ENCODE measurements at places on chromosomes 13 and 19.

DNA sequence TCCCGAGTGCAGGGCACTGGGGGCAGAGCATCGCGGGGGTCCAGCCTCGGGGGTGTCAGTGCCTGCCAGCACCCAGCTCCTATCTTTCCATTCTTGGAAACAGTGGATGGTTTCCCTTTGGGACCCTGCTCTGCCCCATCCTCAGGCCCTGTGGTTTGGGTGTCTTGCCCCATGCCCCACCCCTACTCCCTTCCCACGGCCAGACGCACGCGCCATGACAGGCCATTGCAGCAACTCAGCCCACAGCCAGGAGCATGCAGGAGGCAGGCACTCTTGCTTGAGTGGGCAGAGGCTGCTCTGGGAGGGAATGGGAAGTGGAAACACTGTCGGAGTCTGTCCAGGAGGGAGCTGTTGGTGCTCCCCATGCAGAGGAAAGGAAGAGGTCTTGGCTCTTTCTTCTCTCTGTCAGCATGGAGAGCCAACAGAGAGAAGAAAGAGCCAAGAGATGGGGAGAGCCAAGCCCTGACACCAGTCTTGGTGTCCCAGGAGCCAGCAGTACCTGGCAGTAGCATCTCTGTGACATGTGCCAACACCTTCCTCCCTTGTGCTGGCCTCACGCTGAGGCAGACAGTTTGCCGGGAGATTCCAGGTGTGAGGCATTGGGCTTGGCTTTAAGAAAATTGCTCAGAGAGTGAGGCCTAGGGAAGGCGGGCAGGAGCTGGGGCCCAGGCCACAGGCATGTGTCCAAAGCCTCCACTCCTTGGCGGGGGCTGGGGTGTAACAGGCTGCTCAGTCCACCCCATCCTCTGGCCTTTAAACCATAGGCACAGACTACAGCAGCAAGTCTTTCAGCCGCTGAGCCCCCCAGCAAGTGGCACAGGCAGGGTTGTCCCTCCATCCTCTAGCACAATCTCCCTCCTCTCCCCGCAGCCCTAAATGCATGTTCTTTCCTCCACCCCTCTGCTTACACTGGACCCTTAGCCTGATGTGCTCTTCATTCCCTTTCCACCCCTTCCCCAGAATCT, 86.7 kb upstream of the UQCRFS1 start:
- DNase-seq = no peak

GRCh38 chr19:46133777-46134241, 9.3 kb upstream of the IGFL3 start:
- DNase-seq = no peak

- no peak for DNase-seq
Observed at GRCh38 chr19:14393329-14393728, 12.1 kb downstream of the ADGRE5 start.

GRCh38 chr13:113090806-113091205, 14.8 kb upstream of the F7 start:
- no peak for DNase-seq

- DNase-seq = no peak
Observed at GRCh38 chr19:8113017-8113416, 36.4 kb downstream of the FBN3 start.

GRCh38 chr13:30907121-30907861, 1.2 kb downstream of the MEDAG start:
- no peak for DNase-seq

DNA sequence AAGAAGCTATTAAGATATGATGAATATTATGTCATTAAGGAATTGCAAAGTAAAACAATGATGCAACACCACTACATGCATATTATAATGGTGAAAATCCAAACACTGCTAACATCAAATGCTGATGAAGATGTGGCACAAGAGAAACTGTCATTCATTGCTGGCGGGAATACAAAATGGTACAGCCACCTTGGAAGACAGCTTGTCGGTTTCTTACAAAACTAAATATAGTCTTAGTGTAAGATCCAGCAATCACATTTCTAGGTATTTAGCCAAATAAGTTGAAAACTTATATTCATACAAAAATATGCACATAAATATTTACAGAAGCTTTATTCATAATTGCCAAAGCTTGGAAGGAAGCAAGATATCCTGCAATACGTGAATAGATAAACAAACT, 114.9 kb upstream of the EDNRB start:
- no peak for DNase-seq

GRCh38 chr19:49605605-49606004, 14.6 kb downstream of the PRR12 start:
- DNase-seq = no peak

DNA sequence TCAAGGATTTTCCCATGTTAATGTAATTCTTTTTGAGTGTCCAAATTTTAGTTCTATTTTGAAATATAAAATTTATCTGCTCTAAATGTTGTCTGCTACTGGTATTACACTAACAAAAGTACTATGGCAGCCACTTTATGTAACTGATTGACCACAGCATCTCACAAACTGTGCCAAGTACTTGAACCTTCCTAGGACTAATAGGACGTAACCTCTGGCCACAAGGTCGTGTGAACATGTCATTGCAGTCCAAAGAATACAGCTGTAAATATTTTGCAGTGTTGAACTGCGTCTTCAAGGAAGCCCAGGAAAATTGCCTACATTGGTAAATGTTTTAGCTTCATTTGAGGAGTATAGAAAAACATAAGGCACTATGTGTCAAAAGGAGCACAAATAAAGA, 1.9 kb downstream of the KCTD4 start:
- DNase-seq = no peak

DNA sequence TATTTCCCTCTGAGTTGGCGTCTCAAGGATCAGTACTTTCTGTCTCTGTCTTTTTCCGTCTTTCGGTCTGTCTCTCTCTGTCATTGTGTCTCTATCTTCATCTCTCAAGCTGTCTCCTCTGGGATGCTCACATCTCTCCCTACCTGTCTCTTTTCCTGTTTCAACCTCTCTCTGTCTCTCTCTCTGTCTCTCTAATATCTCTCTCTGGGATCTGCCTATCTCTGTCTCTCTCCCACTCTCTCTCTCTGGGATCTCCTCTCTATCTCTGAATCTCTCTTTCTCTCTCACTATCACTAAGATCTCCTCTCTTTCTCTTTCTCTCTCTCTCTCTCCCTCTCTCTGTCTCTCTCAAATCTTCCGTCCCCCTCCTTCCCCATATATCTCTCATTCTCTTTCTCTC, 4.0 kb downstream of the ATP1A3 start:
- no peak for DNase-seq

DNA sequence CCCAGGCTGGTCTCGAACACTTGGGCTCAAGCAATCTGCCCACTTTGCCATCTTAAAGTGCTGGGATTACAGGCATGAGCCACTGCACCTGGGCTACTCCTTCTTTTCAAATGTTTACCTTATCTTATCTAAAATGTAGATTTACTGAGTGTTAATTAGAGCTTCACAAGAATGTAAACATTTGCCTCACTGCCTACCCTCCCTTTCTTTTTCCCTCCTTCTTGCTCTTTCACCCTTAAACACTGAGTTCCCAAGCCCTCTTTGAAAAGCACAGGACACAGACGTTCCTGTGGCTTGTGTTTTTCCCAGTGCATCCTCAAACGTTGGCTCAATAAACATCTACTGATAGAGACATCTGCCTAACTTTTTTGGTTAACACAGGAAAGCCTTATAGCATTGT, 32.7 kb upstream of the CYSLTR2 start:
- no peak for DNase-seq

- DNase-seq = peak; percentile 73
Observed at GRCh38 chr13:59425211-59425741, 738.5 kb downstream of the DIAPH3 start.

GRCh38 chr19:2319551-2319950, 8.8 kb downstream of the LSM7 start:
- DNase-seq = no peak

DNA sequence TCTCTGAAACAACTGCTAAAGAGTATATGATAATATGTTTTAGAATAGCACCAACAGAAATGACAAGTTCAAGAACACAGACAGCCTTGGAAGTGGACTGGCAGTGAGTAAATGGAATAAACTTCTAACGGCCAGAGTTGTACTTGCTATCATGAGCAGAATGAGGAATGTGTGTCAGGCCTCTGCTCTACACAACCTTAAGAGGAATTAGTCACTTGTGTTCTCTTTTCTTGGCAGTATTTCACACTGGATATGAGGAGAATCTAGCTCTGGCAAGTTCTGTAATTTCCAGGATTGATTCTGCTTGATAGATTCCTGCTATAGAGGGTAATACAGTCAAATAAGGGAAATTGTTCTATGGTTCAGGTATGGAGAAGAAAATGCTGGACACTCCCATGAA, 757.3 kb downstream of the EFNB2 start:
- no peak for DNase-seq

- DNase-seq = no peak
Observed at GRCh38 chr13:113448545-113448884, 4.8 kb downstream of the ADPRHL1 start.

DNA sequence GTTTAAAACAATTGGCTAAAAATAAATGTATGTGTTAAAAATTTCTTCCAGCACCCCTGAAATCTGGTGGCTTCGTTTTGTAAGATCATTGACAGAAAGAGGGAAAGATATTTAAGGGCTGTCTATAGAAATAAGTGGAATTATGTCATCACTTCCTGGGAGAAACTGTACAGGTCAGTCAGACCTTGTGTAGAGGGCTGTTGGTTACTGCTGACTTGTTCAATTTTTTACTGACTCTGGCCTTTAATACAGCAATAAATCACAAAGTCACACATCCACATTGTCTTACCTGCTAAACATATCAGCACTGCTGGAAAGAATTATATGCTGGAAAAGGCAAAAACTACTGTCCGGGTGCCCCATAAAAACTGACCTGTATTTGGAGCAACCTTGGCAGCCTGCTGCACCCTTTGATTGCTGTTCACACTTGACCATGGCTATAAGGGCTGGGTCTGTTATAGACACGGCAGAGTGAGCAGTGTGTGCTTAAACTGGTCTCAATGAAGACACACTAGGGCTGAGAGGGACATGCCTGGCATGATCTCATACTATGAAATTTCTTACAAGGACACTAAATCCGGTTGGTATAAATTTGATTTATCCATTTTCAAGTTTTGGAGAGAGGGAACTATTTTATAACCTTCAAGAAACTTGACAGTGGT, 162.1 kb downstream of the NHLRC3 start:
- no peak for DNase-seq

- no peak for DNase-seq
Observed at GRCh38 chr19:12639901-12640613, 26.5 kb downstream of the MAN2B1 start.

DNA sequence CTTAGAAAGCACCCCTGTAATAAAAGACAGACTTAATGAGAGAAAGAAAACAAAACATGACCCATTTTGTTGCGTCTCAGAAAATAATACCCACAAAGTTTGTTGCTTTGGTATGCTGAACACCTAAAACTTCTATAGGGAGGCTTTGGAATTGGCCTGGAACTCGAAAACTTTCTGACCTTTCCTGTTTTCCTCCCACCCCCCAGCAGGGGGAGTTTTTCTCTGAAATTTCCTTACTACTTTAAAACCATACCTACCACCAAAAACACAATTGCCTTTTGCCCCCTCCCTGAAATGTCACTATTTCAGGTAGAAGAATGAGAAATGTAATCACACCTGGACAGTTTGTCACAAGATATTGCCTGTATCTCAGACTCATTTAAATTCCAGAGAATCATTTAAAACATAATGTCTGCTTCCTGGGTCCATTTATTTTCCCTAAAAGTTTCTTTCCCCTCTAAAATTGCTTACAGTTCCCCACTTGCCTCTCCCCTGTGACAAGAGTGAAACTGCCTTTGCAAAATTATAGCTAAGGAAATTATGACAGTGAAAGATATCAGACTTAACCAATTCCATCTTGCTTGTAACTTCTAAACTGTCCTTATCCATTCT, 2700.2 kb downstream of the PCDH9 start:
- DNase-seq = no peak

DNA sequence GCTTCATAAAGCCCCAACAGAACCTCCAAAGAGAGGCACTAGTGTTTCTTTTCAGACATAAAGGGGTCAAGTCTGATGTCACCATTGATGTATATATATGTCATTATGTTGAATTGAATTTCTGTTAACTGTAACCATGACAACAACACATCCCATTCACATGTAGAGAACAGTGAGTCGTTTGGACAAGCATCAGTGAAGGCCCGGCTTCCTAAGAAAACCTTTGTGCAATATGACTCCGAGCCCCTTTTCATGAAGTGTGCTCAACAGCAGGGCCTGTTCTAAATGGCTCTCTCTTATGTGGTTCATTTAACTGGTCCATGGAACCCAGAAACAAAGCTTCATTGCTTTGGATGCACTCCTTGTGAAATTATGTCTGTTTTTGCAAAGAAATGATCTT, 67.2 kb upstream of the UBL3 start:
- no peak for DNase-seq

DNA sequence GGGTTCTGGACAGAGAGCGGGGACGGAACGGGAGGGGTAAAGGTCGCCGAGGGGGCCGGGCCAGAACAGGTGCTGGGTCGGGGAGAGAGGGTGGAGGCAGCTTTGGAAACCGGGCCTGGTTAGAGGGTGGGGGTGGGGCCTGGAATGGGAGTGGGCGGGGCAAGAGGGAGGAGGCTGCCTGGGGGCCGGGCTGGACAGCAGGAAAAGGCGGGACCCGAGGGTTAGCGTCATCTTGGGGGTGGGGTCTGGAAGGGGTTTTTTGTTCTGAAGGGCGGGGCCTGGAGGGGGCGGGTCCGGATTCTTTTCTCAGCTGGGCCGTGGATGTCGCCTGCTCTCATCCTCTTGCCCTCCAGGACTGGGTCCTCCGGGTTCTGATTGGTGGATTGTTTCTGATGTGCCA, 4.3 kb upstream of the ZNF813 start:
- DNase-seq = no peak

- DNase-seq = no peak
Observed at GRCh38 chr13:112776354-112776753, 86.5 kb downstream of the ATP11A start.

DNA sequence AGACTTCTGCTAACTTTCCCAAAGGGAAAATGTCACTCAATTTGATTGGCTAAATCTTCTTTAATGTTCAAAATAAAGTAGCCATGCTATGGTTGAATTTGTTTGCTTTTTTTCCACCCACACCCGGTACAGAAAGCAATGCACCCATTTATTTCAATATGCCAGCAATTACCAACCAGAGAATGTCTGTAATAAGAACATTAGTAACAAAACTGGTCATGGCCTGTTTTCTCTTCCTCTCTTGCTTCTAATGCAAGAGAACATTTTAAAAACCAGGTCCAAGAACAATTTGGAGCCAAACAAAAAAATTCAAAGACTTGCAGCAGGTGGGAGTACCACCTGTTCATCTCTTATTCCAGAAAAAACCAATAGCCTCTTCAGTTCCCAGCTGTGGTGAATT, 1108.8 kb upstream of the PCDH20 start:
- no peak for DNase-seq

- no peak for DNase-seq
Observed at GRCh38 chr13:46086421-46086922, 18.4 kb downstream of the CPB2 start.

DNA sequence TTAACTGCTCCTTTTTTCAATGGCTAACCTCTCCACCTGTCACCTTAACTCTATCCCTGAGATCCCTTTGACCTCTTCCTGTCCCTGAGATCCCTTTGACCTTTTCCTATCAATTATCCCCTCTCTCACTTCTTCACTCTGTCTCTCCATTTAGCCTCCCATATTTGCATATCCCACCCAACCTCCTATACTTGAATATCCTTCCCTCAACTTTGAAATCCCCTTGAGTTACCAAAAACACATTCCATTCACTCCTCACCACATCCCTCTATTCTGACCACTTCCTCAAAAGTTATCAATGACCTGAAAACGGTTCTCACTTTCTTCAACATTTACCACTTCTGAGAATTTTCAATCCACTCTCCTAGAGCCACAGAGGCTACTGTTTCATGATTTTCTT, 3.0 kb downstream of the MYCBP2 start:
- no peak for DNase-seq
